ENCODE measurements at places on chromosomes 7 and 10.

DNA sequence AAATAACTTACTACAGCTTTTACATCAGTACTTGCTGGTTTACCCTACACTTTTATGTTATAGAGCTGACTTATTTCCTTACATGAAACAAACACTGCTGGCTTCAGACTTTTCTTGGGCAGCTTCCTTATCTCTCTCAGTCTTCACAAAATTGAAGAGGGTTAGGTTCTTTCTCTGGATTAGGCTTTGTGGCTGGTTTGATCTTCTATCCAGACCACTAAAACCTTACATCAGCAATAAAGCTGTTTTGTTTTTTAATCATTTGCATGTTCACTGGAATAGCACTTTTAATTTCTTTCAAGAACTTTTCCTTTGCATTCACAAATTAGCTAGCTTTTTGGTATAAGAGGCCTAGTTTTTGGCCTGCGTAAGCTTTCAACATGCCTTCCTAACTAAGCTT is 218.7 kb downstream of the LRRTM3 start:
- DNase-seq, result no peak

- DNase-seq, result no peak
These were observed 65.0 kb downstream of the DNAJC12 start for GRCh38 chr10:67772894-67773511.

GRCh38 chr7:101418694-101419093 is 56.0 kb downstream of the COL26A1 start:
- DNase-seq, result no peak

GRCh38 chr7:128830231-128831177 is at the start of gene FLNC:
Gene FLNC, plus strand, starts transcription at chr7:128830406. Its CDS starts 232 bp downstream, at chr7:128830638.
- DNase-seq, result peak; percentile 80

- DNase-seq, result peak; percentile 71
These were observed 16.6 kb downstream of the STMP1 start for GRCh38 chr7:135678612-135679575.

DNA sequence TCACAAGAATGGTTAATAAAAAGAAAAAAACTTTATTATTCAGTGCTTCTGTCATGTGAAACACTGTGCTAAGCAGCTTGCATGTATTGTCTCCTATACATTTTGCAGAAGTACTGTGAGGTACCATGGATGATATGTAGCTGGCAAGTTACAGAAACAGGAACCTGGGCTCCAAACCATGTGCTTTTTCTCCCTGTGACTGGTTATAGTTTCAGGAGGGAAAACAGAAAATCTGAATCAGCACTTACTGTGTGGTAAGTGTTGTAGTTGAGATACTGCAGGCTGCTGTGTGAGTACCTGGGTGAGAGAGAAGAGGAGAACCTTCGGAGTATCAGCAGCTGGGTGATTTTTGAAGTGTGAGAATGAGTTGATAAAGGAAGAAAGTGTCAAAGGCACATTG is 285.0 kb downstream of the SUGCT start:
- no peak for DNase-seq

DNA sequence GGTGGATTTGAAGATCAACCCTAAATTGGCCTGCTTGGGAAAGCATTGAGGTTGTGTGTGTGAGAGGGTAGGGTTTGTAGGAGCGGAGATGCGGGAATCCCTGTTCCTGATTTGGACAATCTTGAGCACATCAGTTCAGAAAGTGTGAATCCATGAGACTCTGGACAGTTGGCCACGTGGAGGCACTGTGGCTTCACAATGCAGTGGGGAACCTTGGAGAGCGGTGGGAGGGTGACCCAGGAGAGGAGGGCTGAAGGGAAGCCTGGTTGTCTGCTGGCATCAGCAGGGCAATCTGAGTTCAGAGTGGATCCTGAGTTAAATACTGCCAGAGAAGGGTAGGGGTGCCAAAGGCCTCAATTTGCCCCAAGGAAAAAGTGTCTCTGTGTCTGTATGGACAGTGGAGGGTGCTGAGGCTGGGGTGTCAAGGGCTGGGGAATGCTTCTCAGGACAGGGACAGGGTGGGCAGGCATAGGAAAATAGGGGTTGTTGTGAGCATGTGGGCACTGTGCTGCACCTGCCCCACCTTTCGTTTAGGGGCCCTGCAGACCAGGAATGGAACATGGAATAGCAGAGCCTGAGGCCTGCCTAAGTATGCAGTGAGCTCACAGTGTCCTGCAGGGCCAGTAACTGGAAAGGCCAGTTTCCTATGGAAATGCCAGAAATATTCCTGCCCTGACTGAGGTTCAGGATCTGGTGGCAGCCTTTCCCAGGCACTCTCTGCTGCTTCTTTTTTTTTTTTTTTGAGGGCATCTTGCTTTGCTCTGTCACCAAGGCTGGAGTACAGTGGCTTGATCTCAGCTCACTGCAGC is 162.9 kb upstream of the PRSS58 start:
- DNase-seq, result no peak

GRCh38 chr7:128407751-128408708 is 1.8 kb downstream of the IMPDH1 start:
- no peak for DNase-seq

- DNase-seq, result no peak
These were observed 423 bp downstream of the LSM5 start for GRCh38 chr7:32489788-32490126.

- DNase-seq, result no peak
These were observed 39.0 kb downstream of the DIP2C start for GRCh38 chr10:650441-650851.

- DNase-seq, result peak; percentile 39
These were observed 166.8 kb upstream of the ASAH2 start for GRCh38 chr10:50417886-50418830.

DNA sequence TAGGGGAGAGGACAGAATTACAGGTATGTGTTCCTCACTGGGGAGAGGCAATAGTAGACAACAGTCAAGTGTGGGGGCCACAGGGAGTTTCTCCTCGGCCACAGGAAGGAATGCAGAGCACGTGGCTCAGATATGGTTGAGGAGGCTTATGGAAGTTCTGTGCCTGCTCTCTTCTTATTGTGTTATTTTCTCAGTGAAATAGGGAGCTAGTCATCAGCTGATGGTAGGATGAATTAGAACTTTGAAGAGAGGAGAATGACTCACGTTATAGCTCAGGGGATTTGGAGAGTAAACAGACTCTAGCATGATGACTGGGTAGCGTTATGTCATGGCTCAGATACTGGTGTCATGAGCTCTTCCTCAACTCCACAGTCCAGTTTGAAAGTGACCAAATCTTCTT is 308.3 kb upstream of the IGFBP3 start:
- DNase-seq, result no peak

GRCh38 chr7:20244334-20245120 is 27.3 kb upstream of the MACC1 start:
- DNase-seq, result no peak

DNA sequence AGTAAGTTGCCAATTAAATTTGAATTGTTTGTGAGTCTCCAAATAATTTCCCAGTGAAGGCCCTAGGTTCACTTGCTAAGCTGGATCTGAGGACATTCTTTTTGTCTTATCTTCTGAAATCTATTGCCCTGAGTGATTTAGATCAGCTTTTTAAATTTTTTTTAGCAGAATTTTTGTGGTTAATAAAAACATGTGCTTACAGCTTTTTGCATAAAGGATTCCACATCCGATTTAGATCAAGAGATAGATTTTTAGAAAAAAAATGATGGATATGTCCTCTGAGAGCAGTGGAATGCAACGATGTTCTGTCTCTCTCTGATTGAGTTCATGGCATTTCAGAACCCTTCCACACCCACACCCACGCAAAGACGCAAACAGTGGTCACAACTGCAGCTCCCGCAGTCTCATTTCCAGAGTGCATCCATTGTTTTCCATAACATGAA is 358.8 kb downstream of the SUGCT start:
- no peak for DNase-seq

GRCh38 chr7:81956520-81956919 is 186.7 kb upstream of the HGF start:
- no peak for DNase-seq

- DNase-seq, result no peak
These were observed 1355.5 kb upstream of the LRRTM3 start for GRCh38 chr10:65570143-65571010.

DNA sequence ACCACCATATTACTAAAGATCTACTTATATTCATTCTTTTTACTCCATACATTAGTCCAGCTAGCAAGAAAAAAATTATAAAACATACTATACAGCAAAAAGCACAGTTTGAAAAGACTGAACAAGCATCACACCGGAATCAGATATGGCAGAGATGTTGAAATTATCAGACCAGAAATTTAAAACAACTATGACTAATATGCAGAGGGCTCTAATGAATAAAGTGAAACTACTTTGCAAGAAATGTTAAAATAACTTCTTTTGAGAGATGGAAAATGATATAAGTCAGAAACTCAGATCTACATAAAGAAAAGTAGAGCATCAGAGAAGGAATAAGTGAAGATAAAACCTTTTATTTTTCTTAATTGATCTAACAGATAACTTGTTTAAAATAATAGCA is 50.9 kb downstream of the SGCE start:
- no peak for DNase-seq

GRCh38 chr10:79047875-79048638 is 20.7 kb upstream of the ZMIZ1 start:
- no peak for DNase-seq

DNA sequence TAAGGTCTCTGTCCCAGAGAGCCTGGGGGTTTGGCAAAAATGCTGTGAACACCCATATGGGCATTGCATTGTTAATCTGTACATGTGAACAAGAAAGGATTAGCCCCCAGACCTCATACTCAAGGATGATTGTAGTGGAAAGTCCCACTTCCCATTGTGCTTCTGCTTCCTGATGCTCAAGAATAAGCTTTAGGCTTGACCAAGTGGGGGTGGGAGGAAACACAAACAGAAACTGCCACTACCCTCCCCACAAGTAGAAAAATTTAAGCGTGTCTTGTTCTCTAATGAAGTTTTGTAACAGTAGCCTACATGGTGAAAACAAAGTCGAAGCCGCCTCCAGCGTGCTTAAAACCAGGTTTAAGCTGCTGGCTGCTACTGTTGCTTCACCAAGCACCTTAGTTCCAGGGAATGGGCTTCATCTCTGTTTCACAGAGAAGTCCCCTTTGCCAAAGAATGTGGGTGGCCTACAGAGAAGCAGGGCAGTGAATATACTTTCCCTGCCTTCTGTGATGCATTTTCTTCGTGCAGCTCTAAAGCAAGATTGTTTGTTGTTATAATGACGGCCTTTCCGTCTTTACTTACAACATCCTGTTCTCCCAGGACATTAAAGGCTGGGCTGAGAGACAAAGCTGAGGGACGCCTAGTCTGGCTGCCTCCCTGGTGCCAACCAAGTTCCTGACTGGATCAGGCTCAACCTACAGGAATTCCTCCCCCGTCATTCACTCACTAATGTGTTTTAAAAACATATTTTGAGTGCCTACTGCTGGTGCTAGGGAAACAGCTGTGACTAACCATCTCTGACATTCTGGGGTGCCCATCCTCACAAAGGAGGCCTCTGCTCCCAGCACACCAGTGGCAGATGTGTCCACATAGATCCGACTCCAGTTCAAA is 32.1 kb upstream of the CCSER2 start:
- no peak for DNase-seq

- peak; percentile 64 for DNase-seq
These were observed 681 bp upstream of the SPOCK2 start for GRCh38 chr10:72088889-72089575.

- DNase-seq, result peak; percentile 67
These were observed 91.1 kb downstream of the AHCYL2 start for GRCh38 chr7:129315960-129316359.

GRCh38 chr10:95509251-95509650 is 51.9 kb downstream of the SORBS1 start:
- DNase-seq, result no peak

- peak; percentile 53 for DNase-seq
These were observed 125.8 kb downstream of the TPST1 start for GRCh38 chr7:66330961-66331360.

DNA sequence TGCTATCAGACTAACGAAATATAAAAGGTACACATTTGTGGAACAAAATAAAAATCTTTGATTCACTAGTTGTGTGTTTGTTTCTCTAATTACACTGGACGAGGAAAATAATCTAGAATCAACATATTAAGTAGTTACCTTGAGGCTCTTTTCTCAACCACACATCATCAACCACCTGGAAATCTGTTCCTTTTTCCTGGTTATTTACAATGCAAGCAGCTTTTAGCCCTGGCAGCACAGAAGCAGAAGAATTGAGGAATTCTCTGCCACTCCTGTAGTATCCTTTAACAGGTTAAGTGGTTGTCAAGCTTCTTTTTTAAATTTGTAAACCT is 23.7 kb downstream of the NUP42 start:
- DNase-seq, result no peak

DNA sequence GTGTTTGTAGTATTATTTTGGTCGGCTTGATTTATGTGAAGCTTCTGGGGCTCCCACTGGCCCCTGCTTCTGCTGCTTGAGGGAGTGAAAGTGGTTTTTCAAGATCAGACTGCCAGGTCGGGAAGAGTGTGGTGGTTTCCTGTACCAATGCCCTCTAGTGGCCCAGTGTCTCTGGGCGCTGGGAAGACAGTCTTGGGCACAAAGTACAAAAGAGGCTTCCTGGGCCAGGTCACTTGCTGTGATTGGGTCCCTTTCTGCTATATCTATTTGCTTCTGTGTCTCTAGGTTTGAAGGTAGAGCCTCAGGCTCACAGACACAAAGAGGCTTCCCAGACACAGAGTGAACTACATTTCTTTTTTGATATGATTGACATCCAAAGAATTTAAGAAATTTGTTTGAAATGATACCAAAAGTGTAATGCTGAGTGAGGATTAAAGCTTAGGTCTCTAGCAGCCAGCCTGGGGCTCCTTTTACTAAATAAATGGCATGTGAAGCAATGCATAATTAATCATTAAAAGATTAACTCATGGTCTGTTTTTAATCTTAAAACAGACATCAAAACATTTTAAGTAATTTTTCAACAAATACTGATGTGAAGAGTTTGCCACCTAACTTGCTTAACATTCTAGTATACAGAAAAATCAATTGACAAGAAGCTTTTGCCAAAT is 36.3 kb downstream of the ABCB1 start:
- no peak for DNase-seq

DNA sequence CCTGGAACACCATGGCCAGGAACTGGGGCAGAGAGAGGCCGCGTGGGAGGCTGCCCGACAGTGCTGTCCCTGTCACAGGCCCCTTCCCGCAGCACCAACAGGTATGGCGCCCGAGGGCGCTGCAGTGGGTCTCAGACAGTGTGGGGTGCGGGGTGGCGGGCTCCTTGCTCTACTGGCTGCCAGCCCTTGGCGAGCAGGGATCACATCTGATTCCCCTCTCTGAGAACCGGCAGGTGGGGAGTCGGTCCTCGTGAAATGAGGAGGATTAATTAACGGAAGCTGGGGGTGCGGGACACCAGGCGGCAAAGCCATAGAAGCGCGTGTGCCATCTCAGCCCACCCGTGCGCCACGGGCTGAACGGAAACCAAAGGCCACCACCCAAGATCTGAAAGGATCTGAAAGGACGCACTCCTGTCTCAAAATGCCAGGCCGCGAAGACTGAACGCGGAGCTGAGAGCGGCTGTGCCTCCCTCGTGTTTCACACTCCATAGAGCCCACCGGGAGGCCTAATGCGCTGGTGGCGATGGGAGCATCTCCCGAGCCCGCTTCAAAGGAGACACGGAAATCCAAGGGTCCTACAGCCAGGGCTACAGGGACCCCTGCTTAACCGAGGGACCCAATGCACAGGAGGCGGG is 6.8 kb downstream of the INTS1 start:
- DNase-seq, result no peak

GRCh38 chr10:31756101-31756728 is 172.4 kb downstream of the ARHGAP12 start:
- DNase-seq, result no peak

GRCh38 chr10:121092720-121093095 is 241.5 kb downstream of the WDR11 start:
- no peak for DNase-seq

Data from gastrocnemius medialis (tissue), 4 donors.